ENCODE measurements at places on chromosomes 3 and 15.

- DNase-seq: no peak
Measured at GRCh38 chr3:55673764-55674163, 186.7 kb upstream of the WNT5A start.

- DNase-seq: no peak
Measured at GRCh38 chr3:188282871-188283270, 128.9 kb downstream of the LPP start.

DNA sequence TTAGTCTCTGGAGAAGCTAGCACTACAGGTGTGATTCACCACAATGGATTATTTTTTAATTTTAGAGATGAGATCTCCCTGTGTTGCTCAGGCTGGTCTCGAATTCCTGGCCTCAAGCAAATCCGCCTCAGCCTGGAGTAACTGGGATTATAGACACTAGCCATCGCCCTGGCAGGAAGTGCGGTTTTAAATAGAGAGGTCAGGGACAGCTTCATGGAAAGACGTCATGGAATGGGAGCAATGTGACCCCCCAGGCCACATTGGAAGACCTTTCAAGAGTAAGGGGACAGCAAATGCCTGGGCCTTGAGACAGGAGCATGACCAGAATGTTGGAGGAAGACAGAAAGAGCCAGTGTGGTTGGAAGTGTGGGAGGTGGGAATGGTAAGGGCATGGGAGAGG is 2.2 kb upstream of the ISG20 start:
- DNase-seq: no peak

DNA sequence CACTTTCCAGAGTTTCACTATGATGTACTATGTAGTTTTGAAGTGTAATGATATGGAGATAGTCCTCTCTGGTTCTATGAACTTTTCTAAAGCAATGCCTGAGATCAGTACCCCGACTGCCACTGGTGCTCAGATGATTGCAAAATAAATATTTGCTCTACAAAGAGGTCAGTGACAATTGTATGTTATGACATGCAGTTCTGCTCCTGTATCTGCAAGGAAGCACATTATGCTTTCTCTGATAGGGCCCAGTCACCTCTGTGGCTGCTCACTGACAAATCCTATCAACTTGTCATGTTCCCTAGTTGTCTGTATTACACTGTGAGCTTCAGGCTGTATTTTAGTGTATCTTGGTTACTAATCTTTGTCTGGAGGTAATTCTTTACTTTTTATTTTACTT is 362.6 kb downstream of the ROBO1 start:
- DNase-seq: no peak

DNA sequence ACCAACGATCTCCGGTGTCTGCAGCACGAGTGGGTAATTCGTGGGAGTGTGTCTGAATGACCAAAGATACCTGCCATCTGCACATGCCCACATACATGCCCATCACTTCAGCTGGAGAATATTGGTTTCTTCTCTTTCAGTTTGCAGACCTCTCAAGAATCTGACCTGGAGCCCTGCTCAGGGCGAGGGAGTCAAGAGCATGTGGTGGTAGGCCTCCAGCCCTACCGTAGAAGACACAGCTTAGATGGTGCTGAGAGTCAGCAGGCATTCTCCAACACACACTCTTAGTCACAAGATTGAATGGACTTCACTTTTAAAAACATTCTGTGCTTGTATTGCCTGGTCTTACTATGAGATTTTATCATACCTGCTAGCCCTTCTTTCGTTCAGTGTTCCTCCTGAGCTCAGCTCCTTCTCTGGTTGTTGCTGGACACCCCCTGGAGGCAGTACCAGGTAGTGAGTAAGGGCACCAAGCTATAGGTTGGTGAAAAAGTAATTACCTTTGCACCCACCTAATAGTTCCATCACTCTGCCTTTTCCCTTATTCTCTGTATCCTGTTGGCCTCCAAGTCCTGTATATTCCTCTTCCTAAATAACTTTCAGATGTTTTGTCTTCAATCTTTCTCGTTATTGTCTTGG is 252.0 kb downstream of the CACNA2D3 start:
- peak; percentile 16 for DNase-seq

GRCh38 chr3:157029365-157029790 is 130.6 kb downstream of the CCNL1 start:
- no peak for DNase-seq
